ENCODE measurements at places on chromosomes 6 and 20.

GRCh38 chr20:57350081-57350710 lies 859 bp upstream of the RAE1 start:
- DNase-seq: no peak

GRCh38 chr20:60137657-60138245 lies 179.5 kb downstream of the CDH26 start:
- no peak for DNase-seq

DNA sequence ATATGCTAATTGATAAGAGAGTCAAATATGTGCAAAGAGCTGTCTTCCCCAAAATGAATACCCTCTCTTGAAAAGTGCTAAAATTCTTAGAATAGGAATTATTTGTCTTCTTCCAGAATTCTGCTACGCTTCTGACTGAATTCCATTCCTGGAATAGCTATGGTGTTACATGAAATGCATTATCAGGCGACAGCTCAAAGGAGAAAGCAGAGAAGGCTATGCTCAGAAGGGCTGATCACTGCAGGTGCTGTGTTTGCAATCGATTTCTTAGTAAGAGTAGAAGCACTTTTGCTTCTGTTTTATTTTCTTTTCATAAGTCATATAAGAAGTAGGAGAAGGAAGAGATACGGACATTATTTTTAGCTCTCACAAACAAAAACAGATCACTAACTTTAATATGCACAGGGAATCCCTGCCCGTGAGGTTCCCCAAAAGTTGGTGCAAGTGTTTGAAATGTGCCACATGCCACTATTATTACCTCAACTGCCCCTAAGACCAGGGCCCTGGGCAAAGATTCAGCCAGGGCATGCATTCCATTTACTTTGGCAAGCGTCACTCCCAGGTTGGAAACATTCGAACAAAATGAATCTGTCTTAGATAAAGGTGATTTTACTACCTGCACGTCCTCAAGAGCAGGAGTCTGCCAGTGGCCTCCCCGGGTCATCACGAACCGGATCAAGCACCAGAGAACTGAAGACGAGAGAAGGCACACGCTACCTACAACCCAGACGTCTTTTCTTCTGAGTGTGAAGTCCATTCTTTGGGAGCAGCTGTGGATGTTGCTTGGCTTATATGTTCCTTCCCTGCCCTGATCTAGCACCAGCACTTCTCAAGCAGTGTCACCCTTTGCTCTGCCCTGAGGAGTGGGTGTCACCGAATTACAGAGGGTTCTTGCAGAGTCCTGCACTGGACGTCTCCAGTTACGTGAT lies 7.2 kb downstream of the MYLK4 start:
- no peak for DNase-seq

DNA sequence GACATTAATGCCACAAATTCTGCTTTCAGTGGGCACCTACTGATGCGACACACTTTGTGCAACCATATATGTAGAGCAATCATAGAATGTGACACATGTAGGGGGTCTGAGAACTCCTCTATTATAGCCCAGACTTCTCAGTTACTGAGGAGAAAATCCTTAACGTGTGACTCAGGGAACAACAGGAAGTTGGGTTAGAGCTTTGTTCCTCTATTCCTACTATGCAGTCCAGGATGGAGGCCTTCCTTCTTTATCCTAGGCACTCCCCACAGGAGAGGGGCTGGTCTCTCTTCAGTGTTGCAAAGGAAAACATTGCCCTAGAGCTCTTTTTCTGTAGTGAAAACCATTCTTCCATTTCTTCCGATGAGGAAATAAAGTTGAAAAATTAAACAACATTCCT lies 39.6 kb upstream of the RCAN2 start:
- no peak for DNase-seq

DNA sequence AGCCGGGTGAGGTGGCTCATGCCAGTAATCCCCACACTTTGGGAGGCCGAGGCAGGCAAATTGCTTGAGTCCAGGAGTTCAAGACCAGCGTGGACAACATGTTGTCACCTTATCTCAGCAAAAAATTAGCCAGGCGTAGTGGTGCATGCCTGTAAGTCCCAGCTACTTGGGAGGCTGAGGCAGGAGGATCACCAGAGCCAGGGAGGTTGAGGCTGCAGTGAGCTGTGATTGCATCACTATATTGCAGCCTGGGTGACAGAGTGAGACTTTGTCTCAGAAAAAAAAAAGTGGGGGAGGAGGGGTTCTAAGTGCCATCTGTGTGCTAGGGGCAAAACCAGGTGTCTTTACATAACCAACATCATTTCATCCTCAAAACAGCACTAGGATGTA lies 48.3 kb downstream of the CDK5RAP1 start:
- DNase-seq: no peak

DNA sequence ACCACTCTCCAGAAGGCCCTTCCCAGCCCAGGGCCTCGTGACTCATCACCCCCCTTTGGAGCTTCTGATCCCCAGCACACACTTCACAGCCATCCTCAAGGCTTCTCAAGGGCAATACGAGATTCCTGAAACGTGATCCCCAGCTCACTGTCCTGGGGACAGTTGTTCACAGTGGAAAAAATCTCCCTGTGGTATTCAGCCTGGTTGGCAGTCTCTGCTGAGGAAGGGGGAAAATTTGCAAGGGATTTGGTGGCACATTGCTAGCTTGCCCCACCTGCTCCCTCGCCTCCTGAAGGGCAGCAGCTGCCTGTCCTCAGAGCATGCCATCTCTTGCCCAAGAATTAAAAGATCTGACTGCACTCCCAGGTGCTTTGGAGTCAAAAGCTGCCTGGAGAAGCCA lies 20.7 kb upstream of the PKHD1 start:
- no peak for DNase-seq

GRCh38 chr6:104887350-104887749 lies 27.6 kb upstream of the HACE1 start:
- DNase-seq: no peak

GRCh38 chr6:113457198-113457597 lies 399.9 kb upstream of the MARCKS start:
- no peak for DNase-seq

GRCh38 chr20:34131491-34131890 lies 19.4 kb upstream of the EIF2S2 start:
- DNase-seq: no peak

Measured in vagina (tissue), 2 donors.